T-helper 2 cell treated with Interferon-gamma antibody and Interleukin-4, amounts not matched to agents 5 μg/mL and 100 μg/mL, for 36 hours (primary cell): ENCODE measurements at places on chromosomes 6 and 20.
A peak's percentile ranks its signal among the peaks of the same experiment; 100 is the strongest.

DNA sequence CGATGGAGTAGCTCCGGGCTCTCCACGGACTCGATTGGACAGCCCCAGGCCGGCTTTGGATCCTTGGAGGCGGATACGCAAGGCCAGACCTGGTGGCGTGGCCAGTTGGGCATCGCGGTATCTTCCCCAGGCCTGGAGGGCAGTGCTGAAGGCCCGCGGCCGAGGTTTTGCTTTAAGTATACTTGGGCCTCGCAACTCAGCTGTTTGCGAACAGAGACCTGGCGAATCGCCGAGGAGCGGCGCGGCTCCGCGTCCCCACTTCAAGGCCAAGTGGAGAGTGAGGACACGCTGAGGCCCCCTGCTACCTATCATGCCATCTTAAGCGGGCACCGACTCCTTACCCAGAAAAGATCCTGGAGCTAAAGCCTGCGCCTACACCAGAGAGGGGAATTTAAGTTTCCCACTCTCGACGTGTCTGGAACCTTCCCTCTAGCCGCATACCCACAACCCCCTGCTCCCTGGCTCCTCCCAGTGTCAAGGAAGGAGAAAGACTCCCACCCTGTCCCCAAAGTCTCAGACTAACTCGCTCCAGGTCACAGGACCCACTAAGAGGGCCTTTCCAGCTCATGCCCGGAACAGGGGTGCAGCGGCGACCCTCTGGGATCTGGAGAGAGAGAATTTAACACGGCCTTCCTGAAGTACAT is 4.1 kb downstream of the LINC00237 start:
- no peak for DNase-seq

DNA sequence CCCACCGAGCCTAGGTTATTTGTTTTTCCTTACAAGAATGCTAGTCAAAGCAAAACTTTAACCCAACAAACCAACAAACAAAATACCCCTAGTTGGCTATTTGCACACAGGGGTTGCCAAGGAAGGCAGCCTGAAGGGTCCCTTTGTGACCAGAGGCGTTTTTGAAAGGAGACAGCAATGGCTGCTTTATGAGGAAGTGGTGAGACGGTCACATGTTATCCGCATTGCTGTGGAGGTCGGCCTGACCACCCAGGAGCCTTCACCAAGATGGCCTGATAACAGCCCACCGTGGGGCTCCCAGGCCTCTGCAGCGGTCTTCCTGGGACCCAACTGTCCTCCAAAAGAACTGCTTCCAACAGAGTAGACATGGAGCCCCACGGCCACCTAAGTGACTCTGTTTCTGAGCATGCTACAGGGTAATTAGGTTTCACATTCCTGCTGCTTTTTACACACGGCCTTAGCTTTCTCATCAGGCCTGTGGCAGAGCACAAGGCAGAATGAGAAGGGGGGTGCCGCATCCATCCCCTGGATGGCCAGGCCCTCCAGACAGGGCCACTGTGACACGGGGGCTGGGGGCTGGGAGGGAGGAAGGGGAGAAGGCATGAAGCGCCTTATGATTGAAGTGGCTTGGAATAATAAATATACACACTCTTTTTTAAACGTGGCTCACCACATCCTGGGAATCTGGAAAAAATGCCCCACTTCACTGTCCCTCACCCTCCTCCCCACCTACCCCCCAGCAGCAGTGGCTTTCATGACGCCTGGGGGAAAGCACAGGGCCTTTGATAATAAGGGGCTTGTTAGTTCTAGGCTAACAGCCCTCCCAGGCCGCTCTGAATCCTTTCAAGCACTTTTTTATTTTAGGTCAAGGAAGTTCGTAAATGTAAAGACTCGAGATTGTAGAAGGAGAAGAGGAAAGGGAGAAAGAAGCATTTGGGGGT is 86.0 kb downstream of the CLIC5 start:
- DNase-seq, result no peak

DNA sequence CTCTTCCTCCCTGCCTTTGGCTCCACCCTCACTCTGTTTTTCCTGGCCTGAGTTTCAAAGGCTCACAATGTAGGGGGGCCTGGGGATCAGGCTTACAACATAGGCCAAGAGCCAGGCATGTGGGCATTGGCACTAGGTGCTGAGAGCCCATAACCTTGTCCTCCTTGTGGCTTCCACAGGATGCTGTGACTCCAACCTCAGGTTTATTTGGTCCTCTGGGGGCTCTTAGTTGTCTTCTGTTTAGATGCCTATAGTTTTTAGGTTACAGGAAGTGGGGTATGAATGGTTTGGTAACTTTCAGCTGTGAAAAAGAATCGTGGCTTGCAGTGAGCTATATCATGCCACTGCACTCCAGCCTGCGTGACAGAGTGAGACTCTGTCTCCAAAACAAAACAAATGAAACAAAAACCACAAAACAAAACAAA is 25.6 kb downstream of the MMP24 start:
- peak; percentile 30 for DNase-seq

DNA sequence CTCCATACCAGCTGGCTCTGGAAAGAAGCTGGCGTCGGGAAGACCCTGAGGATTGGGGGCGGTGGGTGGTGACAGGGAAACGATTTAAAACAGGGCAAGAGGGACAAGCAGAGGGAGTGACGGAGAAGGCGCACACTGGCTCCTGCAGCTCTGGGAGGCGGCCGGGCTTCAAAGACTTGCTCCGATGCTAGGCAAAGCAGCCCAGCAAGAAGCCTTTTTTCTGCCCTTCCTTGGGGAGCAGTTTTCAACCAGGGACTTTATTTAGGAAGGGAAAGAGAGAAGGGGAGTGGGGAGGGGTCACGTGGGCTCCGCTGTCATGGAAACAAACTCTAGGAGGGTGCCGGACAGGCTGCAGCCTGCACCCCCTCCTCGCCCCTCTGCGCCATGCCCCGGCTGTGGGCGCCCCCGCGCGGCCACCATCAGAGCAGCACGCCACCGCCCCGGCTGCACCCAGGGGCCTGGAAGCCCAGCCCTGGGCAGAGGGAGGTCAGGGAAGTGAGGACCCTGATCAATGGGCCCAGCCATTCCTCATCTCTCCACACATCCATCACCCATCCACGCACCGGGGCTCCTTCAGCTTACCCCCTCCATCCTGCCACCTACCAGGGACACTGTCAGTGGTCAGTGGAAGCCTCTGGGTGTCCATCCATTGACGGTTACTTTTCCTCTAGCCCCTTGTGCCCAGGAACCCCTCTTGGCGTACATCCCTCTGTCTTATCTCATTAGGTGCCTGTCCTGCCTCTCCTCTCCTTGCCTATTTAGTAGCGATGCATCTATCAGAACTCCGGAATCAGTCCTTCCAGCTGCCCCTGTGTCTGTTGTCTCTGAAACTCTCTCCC is 66.6 kb upstream of the CCDC167 start:
- peak; percentile 66 for DNase-seq

DNA sequence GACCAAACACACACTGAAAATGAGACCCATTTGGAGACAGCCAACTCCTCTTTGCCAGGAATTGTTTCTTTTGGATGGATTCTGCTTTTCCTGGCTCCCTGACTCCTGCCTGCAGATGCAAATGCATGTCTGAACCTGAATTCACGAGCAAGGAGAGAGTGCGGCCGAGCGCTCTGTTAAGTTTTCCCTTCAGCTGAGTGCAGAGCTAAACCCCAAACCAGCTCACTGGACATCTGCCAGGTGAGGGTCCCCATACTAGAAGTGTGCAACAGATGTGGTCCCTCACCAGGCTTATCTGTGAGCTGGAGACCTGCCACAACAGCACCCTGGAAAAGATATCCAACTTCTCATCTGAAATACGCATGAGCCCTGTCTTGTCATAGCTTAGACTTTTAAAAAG is 59.0 kb downstream of the CD164 start:
- no peak for DNase-seq

GRCh38 chr6:136737871-136738691 is 54.2 kb downstream of the MAP3K5 start:
- no peak for DNase-seq

GRCh38 chr6:6716998-6717763 is 128.7 kb downstream of the LY86 start:
- DNase-seq, result no peak

DNA sequence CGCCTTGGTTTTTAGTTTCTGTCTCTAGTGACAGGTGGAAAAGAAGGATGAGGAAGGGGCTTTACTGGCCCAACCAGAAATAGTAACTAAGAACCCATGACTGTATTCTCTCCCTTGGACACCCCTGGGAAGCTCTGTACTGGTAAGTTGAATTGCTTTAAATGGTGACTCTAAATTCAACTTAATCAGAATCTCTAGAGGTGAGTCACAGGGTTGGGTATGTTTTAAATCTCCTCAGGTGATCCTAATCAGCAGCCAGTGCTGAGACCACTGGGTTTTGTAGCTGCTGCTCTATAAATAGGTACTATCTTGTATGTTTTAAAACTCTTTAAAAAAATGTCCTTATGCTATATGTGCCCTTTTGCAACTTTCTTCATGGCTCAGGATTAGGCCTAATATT is 314.0 kb upstream of the ECI2 start:
- DNase-seq, result no peak

DNA sequence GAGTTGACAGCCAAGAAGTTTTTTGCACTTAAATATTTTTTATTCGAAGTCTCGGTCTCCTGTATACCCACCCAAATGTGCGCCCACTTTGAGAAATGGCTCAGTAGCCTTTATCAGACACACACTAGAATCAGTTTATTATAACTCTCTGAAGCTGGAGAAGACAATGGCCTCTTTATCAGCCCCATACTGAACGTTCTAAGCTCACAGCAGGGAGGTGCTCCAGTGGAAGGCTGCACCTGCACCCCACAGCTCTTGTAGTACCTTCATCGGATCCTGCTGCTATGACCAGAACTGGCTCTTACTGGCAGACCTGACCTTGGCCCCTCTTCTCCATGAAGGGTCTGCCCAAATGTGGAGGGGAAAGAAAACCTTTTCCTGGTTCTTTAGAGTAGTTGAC is 165.0 kb upstream of the SCGN start:
- no peak for DNase-seq

DNA sequence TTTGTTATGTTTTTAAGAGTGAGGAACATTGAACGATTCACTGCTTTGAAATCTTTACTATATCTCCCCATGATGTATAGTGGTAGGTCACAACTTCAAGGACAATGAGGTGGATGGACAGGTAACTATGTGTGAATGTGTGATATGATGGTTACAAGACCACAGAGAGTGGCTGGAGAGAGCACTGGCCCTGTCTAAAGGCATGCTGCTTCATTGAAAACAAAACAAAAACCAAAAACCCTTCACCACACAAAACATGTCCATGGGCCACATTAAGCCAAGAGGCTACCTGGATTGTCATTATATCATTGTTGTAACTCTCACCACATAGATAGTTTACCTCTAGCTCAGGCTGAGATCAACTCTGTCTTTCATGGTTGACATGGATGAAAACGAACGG is 180.6 kb upstream of the TENT5A start:
- DNase-seq, result no peak

DNA sequence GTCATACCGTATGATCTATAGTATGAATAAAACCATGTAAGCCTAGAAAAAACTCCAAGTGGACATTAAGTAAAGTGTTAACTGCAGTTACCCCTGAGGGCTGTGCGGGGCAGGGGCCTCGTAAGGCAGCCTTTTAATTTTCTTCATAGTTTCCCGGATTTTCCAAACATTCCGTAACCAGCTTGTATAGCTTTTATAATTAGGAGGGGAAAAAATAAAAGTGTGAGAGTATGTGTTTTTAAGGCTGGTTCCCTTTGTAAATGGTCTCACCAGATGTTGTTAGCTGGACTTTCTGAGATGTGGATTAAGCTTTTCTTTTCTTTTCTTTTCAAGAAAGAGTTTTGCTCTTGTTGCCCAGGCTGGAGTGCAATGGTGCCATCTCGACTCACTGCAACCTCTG is 7.0 kb downstream of the KIAA1755 start:
- no peak for DNase-seq

DNA sequence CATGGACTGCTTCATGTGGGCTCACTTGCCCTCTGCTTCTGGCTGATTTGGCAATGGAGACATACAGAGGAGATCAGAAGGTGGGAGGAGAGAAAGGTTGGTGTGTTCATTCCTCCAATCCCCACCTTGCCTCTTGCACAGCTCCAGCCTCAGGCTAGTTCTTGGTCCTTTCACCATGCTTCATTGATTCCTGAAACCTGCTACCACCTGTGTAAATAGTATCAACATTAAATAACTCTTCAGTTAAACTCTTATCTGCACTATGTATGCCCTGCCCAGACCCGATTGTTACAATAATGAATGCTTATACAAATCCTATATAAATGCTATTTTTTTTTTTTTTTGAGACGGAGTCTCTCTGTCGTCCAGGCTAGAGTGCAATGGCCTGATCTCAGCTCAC is 174.5 kb downstream of the CD83 start:
- no peak for DNase-seq

GRCh38 chr20:53738945-53739798 is 145.5 kb upstream of the ZNF217 start:
- no peak for DNase-seq

DNA sequence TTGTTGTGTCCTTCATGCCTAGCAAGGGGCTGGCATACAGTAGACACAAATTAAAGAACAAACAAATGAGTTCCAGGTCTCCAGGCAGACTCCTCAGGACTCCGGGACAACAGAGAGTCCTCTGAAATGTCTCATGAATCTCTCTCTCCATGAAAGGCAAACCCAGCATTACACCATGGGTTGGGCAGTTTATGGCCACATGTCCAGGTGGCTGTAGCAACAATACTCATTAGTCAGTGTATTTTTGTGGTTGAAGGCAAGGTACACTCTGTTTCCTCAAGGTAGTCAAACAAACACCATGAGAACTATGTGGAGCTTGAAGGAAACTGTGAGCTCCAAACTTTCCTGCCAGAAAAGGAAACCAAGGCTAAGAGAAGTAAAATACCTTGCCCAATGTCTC is 62.2 kb downstream of the KCNB1 start:
- no peak for DNase-seq

DNA sequence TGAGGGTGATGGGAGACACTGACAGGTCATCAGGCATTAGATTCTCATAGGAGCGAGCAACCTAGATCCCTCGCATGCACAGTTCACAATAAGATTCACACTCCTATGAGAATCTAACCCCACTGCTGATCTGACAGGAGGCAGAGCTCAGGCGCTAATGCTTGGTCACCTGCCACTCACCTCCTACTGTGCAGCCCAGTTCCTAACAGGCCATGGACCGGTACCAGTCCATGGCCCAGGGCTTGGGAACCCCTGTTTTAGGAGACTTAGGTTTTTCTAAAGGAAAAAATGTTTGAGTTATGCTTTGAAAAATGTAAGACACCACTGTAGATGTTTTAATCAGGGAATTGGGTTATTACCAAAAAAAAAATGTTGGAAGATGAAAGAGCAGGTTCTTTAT is 6.7 kb downstream of the HLA-E start:
- DNase-seq, result no peak

GRCh38 chr20:6626805-6627204 is 140.7 kb upstream of the BMP2 start:
- no peak for DNase-seq
